HCEC 1CT (cell line): ENCODE measurements at places on chromosomes 3 and 15.

GRCh38 chr3:49759226-49759625 is 27.1 kb downstream of the IP6K1 start:
- no peak for DNase-seq

GRCh38 chr15:67741308-67741707 is 84.0 kb upstream of the SKOR1 start:
- DNase-seq = no peak

DNA sequence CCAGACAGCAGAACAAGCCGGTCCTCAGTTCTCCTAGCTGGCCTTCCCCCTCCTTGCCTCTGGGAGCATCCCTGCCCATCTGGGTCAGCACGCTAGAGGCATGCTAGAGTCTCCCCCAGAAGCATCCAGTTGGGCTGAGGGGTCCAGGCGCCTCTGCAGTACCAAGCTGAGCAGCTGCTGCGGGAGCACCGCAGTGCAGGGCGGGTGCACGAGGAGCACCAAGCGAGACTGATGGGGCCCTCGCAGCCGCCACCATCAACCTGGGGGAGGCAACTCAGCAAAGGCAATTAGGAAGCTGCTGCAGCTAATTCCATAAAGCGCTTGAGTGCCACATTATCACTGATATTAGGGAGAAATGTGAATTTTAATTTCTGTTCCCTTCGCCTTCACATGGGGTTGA is 12.4 kb downstream of the CACNA2D3 start:
- DNase-seq = no peak

- no peak for DNase-seq
These were observed 4.3 kb upstream of the UBE2E2 start for GRCh38 chr3:23198801-23199200.
